ENCODE measurements at places on chromosomes 11 and 22. TPM values are rescaled to one million over a fixed set of nuclear protein-coding genes. Genes with fewer than 3 reads are reported as not detected.

The CNTF gene
- polyA plus RNA-seq: not detected

The HSPB2 gene
- polyA plus RNA-seq: not detected

The C22orf31 gene
- polyA plus RNA-seq: not detected

The UCP3 gene
- polyA plus RNA-seq: 0.09 TPM

The NAALAD2 gene
- polyA plus RNA-seq: 0.10 TPM

The SPON1 gene
- polyA plus RNA-seq: 1.1 TPM

The MYBPC3 gene
- polyA plus RNA-seq: not detected

The MPZL2 gene
- polyA plus RNA-seq: not detected

The CASP1 gene
- polyA plus RNA-seq: 75.1 TPM

The CFAP300 gene
- not detected for polyA plus RNA-seq

The PRMT3 gene
- 10.5 TPM for polyA plus RNA-seq

The DKK3 gene
- not detected for polyA plus RNA-seq

The C11orf65 gene
- 2.4 TPM for polyA plus RNA-seq

DNA sequence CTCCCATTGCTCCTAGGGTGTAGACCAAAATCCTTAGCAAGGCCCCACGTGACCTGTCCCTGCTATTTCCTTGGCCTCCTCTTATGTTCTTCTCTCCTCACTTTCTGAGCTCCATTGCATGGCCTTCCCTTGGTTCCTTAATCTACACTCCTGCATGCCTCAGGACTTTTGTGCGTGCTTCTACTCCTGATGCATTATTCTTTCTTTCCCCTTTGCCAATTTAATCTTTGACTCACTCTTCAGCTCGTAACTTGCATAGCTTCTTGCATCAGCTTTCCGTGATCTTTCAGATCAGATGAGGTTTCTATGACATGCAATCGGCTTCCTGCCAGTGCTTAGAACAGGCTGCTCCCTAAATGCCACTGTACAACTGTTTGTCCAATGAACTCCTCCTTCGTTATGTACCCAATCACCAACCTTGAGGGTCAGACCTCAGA lies 261.6 kb upstream of the CADM1 start:
- DNase-seq: no peak

- DNase-seq: no peak
Observed at GRCh38 chr22:42289671-42290541, 19.5 kb upstream of the TCF20 start.

GRCh38 chr22:36699915-36700314 lies 3.6 kb downstream of the CACNG2 start:
- DNase-seq: no peak

- peak; percentile 63 for DNase-seq
Observed at GRCh38 chr22:17773606-17774205, 563 bp downstream of the BID start.

- no peak for DNase-seq
Observed at GRCh38 chr22:49023161-49023878, 804.4 kb downstream of the BRD1 start.

- peak; percentile 65 for DNase-seq
Observed at GRCh38 chr11:63839508-63840355, 822 bp downstream of the MARK2 start.

DNA sequence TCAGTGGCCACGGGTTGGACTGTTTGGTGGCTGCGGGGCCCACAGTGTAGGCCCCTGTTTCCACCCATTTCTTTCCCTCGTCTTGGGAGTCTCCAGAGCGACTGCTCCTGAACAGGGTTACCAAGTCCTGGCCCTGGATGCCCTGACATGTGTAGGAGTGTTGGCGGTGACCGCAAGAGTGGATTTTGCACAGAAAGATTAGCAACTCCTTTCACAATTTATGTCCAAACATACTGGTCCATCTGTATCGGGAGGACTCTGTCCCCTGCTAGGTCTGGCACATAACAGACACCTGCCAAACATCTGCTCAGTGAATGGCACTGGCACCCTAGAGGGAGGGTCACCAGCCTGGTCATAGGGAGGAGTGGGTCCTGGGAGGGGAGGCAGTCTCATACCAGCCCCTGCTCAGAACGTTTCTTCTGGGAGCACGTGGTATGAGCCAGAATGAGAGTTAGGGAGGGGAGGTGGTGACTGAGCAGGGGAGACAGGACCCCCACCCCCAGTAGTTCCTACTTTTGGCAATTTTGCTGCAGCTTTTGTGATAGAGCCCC lies 3.4 kb upstream of the APOA1 start:
- no peak for DNase-seq

DNA sequence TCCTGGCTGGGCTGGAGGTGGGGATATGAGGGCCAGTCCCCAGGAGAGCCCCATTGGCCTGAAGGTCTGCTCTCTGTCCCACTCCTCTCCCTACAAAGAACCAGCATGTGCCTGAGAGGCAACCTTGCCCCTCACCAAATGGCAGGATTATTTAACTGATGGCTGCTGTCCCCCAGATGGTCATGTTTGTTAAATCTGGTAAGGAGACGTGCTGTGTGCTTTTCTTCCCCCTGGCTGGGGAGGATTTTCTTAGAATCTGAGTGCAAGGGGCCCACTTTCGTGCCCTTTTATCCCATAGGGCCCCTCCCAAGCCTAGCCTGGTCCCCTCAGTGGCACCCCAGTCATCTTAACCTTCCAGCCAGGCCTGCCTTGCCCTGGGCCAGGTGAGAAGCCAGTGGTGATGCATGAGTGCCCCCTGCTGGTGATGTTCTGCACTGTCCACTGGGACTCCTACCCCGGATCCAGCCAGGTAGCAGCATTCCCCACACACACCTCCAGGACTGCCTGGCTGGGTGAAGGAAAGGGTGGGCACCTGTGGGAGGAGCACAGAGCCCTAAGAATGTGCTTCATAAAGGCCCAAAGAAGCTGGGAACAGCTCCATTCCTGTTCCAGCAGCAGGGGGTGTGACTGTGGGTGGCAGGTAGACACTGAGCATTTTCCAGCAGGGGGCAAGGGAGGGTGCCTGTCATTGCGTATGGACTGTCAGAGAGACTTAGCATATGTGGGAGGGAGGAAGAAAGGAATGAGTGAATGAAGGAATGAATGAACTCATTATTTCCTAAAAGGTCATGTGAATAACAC lies 28.9 kb downstream of the MFNG start:
- DNase-seq: peak; percentile 76

- no peak for DNase-seq
Observed at GRCh38 chr11:65912845-65913244, 6.0 kb downstream of the C11orf68 start.

DNA sequence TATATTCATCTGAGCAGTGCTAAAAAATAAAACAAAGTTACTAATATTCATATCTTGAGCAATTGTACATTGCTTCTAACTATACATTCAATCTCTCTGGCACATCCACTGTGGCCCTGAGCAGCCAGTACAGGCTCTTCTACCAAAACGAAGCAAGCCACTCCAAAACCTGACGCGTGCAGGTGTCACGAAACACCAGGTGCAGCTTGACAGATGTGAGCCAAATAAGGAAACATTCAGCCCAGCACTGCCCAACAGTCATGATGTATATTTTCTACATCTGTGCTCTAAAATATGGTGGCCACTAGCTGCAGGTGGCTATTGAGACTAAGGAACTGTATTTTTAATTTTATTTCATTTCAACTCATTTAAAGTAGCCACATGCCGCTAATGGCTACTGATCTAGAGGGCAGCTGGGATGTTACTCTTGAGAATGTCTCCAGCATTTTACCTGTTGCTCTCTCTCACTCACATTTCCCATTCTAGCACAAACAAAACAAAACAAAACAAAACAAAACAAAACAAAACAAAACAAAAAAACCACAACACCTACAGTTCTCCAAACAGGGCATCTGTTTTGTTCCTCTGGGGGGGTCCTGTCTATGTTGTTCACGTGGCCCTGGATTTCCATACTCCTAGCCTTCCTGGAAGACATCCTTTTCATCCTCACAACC lies 77.7 kb downstream of the LARGE1 start:
- no peak for DNase-seq

DNA sequence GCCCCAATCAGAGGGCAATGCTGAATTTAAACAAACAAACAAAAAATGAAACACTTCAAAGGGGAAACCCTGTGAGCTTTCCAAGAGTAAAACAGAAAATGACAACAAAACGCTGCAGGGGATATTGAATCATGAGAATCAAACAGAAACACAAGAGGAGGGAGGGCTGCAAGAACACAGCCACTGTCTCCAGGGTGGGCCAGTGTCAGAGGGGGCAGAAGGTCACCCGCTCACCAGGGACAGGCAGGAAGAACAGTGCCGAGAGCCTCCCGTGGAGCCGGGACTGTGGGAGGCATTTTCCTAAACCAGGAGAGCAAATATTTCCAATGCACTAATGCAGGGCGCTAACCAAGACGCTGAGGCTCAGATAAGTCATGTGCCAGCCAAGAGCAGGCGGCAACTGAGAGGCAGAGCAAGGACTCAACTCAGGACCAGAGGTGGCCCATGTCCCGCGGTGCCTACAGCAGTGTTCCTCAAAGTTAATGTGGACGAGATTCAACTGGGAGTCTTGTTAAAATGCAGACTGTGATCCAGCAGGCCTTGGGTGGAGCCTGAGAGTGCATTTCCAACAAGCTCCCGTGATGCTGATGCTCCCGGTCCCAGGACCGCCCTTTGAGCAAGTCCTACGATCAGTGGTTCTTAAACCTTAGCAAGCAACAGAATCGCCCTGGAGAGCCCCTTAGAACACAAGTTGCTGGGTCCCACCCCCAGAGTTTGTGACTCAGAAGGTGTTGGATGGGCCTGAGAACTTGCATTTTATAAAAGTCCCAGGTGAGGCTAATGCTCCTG lies 197.2 kb downstream of the TENM4 start:
- DNase-seq: no peak

- no peak for DNase-seq
Observed at GRCh38 chr11:2559527-2560311, 114.9 kb downstream of the KCNQ1 start.

GRCh38 chr22:39873965-39874364 lies 19.6 kb downstream of the ENTHD1 start:
- no peak for DNase-seq

GRCh38 chr11:120883404-120884080 lies 140.4 kb upstream of the TBCEL start:
- no peak for DNase-seq

DNA sequence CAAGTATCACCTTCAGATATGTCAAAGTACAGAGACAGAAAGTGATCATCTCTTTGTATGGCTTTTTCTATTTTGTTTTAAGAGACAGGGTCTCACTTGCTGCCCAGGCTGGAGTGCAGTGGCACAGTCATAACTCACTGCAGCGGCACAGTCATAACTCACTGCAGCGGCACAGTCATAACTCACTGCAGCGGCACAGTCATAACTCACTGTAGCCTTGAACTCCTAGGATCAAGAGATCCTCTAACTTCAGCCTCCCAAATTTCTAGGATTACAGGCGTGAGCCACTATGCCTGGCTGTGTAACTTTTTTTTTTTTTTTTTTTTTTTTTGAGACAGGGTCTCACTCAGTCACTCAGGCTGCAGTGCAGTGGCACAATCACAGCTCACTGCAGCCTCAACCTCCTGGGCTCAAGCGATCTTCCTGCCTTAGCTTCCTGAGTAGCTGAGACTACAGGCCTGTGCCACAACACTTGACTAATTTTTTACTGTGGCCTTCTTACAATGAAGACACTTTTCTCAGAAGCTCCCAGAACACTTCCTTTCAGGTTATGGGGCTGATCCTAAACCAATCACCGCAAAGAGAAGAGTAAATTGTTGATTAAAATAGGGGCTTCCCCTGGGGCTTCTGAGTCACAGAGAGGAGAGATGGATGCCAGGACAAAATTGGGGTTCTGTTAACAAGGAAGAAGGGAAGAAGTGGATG lies 9.0 kb upstream of the HIKESHI start:
- no peak for DNase-seq

- DNase-seq: no peak
Observed at GRCh38 chr11:38990841-38991240, 2392.8 kb upstream of the RAG2 start.

GRCh38 chr11:113839842-113840241 lies 35.5 kb downstream of the USP28 start:
- DNase-seq: peak; percentile 80

GRCh38 chr22:22404598-22405284 lies 103.8 kb downstream of the ZNF280B start:
- peak; percentile 71 for DNase-seq

DNA sequence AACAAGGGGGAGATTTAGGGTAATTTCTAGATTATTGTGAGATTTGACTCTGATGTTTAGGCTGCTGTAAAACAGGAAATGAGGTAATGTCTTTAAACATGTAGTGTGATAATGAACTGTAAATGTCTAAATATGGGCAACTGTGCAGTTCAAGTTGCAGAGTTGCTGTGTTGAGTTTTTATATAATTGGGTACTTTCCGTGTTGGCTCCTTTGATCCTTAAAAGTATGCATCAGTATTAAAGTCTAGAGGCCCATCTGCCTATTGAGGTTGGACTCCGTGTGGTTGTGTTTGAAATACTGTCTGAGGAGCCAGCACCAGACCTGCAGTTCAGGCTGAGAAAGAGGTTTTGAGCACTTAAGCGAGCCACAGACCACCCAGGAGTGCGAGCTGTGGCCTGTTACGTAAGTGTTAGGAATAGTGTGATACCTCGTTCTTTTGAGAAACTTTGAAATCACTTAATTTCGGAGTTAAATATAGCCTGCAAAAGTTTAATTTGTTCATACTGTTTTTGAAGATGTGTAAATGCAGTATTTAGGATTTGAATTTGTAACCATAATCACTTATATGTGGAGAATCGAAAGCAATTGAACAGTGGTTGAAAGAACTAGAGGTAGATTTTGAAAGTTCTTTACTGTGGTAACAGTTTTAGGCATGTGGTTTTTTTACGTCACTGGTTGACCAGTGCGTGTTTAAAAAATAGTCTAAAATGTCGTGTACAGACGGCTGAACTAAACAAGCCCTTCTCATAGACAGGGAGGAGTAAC lies 9.0 kb downstream of the FAM118A start:
- DNase-seq: no peak

DNA sequence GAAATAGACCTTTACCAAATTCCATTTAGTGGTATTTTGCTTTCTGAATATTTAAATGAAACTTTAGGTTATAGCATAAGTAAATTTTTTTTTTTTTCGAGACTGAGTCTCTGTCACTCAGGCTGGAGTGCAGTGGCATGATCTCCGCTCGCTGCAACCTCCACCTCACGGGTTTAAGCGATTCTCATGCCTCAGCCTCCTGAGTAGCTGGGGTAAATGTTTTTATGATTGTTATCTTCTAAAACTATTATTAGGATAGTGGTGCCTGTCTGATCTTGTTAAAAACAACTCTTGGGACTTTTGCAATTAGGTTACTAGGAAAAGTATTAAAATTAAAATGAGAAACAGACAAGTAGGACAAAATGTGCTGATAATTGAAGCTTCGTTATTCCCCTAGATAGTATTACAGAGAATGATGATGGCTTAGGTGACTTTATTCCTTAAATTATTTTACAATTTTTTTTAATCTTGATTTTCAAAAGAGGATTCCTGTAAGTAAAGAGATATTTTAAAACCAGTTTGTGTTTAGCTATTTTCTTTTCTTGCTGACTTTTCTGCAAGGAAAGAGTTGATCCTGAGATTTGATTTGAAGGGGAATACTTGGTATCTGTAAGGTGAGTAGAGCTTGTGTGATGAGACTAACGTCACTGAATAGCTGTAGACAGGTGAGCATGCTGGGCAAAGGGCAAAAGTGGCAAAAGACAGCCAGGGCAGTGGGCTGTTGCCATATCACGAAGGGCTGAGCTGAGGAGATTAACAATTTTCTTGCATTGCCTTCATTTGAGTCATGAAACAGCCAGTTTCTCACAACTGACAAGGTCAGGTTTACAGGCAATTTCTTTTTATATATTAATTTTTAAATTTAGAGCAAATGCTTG lies 20.8 kb downstream of the CRKL start:
- no peak for DNase-seq

Data from naive B cell (primary cell).